ENCODE measurements at places on chromosomes 1 and 21.

DNA sequence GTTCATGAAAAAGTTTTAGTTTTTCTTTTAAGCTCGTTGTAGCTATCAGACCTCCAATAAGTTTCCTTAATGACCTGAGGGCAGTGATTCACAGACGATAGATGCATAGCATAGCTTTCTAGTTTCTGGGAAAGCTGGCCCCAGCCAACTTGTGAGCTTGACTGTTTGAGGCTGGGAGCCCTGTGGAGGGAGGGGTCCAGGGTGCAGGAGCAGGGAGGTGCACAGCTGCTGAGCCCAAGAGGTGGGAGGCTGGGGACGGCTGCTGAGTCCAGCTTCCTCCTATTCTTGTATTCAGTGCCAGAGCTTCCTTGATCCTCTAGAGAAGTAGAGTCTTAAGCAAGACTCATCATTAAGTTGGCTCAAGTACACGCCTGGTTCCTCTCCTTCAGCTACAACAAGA, 11.0 kb upstream of the AVPR1B start:
- DNase-seq = no peak

DNA sequence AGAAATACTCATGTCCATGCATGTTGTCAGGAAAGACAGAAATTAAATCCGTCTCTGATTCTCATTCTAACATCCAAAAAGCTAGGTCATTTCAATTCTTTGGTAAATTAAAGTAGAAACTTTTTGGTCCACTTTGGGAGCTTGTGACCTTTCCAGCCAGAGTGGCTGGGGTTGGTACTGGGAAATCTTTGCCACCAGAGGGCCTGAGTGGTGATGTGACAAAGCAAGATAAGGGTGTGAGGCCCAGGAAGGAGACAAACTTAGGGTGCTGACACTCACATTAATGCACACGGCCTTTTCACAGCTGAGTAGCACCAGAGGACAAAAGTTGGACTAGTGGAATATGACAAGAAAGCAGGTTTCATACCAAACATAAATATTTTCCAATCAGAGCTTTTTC, 144.3 kb downstream of the DNM3 start:
- DNase-seq = no peak

- DNase-seq = peak; percentile 75
Measured at GRCh38 chr1:31798433-31799195, 17.2 kb downstream of the SPOCD1 start.

DNA sequence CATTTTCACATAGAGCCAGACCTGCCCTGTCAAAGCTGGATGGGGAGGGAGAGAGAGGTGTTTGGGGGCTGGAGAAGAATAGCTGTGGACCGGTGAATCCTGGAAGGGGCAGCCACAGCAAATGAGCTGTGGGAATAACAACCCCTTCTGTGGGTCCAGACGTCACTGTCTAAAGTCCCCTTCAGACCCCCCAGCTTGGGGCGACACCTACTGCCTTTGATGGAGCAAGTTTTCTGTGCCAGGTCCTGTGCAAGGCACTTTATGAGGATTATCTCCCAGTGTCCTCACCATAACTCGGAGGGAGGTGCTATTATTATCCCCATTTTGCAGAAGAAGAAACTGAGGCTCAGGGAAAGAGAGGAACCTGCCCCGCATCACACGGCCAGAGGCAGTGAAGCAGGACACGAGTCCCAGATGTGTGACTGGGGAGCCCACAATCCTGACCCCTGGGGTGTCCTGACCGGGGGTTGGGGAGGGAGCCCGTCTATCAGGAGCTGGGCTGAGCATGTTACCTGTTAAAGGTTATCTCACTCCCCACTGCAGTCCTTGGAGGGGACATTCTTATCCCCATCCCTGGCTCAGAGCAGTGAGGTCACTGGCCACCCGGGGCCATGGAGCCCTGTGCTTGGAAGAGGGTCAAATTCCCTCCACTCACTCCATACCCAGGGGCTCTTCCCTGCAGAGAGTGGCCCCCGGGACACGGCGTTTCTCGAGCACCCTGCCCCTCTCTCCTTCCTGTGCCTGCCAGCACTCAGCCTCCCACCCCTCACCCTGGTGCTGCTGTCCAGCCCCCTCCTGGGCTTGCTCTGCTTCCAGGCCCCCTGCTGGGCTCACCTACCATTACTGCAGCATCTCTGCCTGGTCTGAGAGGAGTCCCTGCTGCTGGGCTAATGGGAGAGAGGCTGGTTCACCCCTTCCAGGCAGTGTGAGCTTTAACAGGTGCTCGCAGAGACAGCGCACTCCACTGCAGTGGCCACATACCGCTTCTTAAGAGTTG, 132.9 kb downstream of the PTPRU start:
- DNase-seq = no peak

DNA sequence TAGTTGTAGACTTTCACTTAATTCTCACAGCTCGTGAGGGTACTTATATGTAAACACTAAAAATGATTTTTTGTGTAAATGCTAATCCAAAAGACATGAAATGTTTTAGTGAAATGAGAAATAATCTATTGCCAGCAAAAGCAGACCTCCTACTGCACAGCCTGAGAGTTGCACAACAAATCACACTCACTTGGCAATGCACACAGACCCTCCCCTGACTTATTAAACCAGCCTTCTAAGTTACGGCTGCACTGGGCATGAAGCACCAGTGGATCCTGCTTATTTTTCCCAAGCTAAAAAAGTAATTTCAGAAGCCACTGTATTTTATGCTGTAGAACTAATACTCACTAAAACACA, 10.3 kb downstream of the ERRFI1 start:
- peak; percentile 79 for DNase-seq

GRCh38 chr1:108591466-108591865, 31.6 kb downstream of the EEIG2 start:
- DNase-seq = no peak

DNA sequence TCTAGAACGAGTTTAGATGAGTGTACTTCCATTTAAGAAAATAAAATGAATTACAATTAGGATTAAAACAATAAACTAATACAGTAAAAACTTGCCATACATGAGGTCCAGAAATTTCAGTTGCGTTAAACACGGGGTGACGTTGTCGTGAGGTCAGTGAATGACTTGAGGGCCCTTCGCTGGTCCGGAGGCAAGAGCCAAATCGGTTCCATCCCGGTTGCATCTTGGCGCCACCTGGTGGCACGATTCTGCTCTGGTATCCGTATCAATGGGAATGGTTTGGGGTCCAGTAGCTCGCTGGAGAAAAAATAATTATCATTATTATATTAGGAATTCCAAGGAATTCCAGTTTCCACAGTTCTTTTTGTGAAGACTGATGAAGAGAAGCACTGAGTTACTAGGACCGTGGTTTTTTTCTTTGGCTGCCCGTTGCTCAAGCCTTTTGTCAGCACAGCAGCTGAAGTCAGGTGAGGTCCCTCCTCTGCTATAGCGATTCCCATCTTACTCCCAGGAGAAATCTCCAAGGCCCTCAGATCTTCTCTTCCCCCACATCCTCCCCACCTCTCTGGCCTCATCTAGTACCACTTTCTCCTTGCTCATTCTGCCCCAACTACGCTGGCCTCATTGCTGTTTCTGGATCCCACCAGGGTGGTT, 161.4 kb downstream of the SLC35F3 start:
- DNase-seq = peak; percentile 24

DNA sequence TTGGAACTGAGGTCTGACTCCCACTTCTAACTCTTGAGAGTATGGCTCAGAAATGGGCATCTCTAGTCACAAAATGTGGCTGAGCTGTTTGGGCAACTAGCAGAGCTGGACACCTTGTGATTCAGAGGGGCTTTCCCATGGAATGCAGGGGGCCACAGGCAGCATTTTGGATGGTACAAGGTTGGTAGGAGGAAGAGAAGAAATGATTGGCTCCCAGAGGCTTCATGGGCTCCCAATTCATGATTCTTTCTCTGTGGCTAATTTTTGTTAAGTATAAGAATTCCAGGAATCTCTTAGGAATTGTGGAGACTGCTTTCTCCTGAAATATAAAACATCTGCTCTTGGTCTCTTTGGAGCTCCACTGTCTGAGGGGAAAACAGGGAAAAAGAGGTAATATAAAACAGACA, 49.7 kb downstream of the PBX1 start:
- no peak for DNase-seq

GRCh38 chr1:7503691-7504437, 267.2 kb upstream of the VAMP3 start:
- DNase-seq = no peak

GRCh38 chr1:243293941-243294722, 38.3 kb downstream of the SDCCAG8 start:
- no peak for DNase-seq

DNA sequence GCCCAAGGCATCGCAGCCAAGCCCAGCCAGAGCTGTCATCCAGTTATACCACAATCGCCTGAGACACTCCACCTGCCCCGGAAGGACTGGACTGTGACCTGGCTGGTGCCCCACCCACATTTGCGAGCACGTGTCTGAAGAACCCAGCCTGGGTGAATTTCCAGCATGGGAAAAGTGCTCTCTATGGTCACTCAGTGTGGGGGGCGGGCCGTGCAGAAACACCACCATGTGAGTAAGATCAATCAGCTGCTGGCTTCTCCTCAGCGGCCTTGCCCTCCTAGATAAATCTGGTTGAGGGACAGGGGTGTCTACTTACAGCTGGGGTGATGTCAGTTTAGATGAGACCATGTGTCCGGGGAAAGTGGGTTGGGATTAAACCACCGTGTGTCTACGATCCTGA, 44.8 kb downstream of the URB1 start:
- DNase-seq = no peak

DNA sequence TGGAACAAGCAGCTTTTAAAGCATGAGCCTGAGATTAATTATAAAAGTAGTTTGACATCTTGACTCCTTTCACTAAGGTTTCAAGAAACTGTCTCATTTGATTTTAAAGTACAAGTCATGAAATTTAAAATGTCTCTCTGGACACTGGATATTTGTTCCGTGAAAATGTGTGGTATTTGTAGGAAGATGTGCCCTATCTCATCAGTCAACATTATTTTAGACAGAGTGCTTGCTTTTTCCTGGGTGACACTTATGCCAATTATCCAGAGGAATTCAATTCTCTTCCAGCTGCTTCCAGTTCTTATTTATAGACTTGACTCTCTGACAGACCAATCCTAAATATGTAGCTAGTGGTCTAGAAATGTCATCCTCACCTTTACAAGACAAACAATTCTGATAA, 300.4 kb downstream of the PLA2G4A start:
- DNase-seq = no peak

GRCh38 chr1:229097356-229097755, 173.6 kb upstream of the RAB4A start:
- no peak for DNase-seq

DNA sequence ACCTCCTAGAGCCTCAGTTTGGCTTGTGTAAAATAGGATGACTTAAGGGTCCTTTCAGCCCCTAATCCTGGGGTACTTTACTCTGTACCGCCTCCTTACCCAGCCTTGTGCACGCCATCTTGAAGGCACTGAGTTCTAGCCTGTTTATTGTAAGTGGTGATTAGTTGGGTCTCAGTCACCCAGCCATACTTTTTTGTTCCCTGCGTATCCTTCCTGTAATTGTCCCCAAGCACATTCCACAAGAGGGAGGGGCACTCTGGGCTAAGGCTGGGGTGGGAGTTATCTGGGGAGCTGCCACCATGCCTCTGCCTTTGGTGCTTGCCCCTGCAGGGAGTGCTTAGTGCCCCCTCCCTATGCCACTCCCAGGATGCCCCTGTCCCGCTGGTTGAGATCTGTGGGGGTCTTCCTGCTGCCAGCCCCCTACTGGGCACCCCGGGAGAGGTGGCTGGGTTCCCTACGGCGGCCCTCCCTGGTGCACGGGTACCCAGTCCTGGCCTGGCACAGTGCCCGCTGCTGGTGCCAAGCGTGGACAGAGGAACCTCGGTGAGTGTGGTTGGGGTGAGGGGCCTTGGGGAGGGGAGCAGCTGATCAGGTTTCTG, 856 bp downstream of the FDPS start:
- no peak for DNase-seq

- DNase-seq = no peak
Measured at GRCh38 chr1:207459008-207459407, 4.9 kb downstream of the CR2 start.

GRCh38 chr1:187476671-187477070, 647.9 kb downstream of the PLA2G4A start:
- peak; percentile 4 for DNase-seq

DNA sequence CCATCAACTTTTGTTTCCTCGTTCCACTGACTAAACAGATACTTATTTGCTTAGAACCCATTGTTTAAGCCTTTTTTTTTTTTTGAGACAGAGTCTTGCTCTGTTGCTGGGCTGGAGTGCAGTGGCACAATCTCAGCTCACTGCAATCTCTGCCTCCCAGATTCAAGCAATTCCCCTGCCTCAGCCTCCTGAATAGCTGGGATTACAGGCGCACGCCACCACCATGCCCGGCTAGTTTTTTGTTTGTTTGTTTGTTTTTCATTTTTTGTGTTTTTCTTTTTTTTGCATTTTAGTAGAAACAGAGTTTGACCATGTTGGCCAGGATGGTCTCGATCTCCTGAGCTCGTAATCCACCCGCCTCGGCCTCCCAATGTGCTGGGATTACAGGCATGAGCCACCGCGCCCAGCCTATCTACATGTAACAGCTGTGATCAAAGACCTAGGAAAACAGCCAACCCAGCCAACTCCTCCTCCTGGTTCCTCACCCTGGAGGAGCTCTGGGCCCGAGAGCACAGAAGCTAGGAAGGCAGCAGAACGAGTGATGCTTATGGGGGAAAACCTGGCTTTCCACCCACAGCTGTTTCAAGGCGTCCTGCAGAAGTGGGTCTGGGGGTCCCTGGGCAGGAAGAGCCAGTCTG, 32.9 kb downstream of the KCNN3 start:
- DNase-seq = no peak

DNA sequence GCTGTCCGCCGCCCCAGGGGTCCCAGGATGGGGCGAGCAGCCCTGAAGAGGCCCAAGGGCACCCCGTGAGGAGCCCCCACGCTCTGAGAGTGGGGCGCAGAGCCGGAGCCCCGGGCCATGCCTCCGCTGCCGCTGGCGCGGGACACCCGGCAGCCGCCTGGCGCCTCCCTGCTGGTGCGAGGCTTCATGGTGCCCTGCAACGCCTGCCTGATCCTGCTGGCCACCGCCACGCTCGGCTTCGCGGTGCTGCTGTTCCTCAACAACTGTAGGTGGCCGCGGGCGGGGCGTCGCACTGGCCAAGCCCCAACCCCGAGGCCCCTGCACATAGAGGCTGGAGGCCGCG, 14.5 kb downstream of the AGRN start:
- no peak for DNase-seq

DNA sequence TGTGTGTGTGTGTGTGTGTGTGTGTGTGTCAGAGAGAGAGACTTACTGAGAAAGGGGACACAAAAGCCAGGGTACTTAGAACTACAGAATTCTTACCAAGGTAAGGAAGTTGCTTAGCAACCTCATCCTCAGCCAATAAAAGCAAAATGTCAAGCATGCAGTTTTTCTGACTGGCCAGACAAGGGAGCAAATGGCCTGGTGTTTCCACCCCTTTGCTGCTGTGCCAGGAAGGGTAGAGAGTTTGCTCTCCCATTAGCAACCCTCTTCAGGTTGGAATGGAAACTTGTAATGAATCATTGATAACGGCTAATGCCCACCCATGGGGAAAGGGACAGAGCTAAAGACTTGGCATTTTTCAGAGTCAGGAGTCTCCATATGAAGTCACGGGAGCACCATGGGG, 10.6 kb downstream of the RXRG start:
- DNase-seq = no peak

DNA sequence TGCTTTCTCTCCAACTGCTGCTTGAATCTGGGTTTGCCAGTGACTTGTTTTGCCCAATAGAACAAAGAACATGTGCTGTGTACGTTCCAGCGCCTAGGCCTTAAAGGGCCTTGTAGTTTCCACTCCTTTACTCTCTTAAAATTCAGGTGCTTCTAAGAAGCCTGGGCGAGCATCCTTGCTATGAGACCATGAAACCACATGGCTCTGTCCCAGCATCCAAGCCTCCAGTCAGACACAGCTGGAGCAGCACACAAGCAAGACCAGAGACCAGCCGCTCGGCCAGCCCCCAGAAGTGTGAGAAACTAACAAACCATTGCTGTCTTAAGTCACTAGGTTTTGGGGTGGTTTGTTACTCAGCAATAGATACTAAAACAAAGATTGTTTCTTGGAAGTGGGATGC, 15.1 kb downstream of the PLEKHO1 start:
- DNase-seq = no peak

Measured in fibroblast of the conjunctiva (primary cell).